GM12892 (cell line): ENCODE measurements at places on chromosomes 6 and 20.

DNA sequence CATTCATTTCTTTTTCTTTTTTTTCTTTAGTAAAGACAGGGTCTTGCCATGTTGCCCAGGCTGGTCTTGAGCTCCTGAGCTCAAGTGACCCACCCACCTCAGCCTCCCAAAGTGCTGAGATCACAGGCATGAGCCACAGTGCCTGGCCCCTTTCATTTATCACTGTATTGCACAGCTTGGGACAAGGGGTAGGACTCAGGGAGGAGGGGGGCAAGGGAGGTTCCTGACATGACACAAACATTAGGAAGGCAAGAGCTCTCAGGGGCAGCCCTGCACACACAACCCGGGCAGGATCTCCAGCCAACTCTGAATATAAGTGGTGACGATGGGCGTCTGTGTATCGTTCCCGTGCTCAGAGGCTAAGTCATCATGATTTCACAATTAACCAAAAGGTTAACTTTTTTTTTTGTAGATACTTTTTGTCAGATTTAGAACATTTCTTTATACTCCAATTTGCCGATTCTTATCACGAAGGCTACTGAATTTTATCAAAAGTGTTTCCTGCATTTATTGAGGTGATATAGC is 19.9 kb downstream of the SLC2A4RG start:
- DNase-seq = no peak

GRCh38 chr6:4667591-4667990 is 108.6 kb upstream of the CDYL start:
- DNase-seq = no peak

DNA sequence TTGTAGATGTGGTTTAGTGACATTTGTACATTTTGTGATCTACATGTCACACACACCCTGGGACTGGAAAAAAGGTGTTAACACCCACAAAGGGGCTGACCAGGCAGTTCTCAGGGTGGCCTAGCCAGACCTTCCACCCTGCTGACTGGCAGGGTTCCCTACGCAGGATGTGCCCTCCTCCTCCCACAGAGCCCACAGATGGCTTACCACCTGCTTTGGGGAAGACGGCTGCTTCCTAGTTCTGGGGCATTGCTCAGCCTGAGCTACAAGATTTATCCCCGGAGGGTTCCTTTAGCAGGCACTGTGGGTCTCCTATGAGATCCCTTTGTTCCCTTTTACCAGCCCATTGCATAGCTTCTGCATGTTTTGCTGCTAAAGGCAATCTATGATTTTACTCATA is 35.1 kb downstream of the SNAP25 start:
- no peak for DNase-seq

DNA sequence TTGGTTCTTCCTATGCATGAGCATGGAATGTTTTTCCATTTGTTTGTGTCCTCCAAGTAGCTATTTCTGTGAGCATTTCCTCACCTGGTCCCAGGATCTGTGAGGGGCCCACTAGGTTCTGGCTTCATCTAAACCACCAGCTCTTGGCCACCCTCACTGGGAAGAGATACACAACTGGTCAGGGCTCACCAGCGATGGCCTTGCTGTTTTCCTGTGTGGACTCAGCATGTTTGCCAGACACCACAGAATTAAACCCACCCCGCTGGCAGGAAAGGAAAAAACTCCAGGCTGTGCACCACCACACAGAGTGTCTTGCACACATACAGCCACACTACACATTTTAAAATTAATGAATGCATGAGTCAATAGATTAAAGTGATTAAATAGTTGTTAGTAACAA is 65.1 kb upstream of the NXT1 start:
- no peak for DNase-seq

- DNase-seq = no peak
Observed at GRCh38 chr6:147201885-147202515, 2.2 kb upstream of the STXBP5 start.

DNA sequence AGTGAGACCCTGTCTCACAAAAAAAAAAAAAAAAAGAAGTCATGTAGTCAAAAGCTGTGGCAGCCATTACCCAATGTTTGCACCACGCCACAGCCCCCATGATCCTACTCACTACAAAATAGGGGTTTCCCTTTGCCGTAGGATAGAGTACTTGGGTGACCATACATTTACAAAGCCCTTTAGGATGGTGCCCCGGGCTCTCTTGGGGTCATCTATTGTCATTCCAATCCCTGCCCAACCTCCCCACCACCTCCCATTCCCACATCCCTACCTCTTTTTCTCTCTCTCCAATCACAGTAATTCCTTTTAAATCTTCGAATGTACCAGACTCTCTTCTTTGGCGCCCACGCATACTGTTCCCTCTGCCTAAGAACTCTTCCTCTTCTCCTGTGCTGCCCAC is 74.6 kb downstream of the KIAA0319 start:
- no peak for DNase-seq

GRCh38 chr20:42483730-42484303 is 705.9 kb downstream of the PTPRT start:
- DNase-seq = peak; percentile 1

GRCh38 chr6:25085756-25086155 is 150.0 kb upstream of the RIPOR2 start:
- DNase-seq = no peak

- no peak for DNase-seq
Observed at GRCh38 chr6:136566007-136566487, 15.8 kb upstream of the MAP7 start.

DNA sequence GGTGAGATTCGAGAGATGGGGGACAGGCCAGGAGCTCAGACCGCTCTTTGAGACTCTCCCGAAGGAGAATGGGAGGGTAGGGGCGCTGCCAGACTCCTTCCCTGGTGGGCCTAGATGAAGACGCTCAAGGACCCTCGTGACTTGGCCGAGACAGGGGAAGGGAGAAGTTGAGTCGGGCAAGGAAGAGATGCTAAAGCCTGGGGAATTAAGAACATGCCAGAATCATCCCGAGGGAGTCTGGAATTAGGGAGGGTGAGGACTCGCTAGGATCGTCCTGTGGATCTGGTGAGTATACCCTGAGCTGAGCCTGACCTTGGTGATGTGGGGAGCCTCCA is 529 bp downstream of the UBE2C start:
- no peak for DNase-seq

- no peak for DNase-seq
Observed at GRCh38 chr6:4585682-4586468, 190.3 kb upstream of the CDYL start.

DNA sequence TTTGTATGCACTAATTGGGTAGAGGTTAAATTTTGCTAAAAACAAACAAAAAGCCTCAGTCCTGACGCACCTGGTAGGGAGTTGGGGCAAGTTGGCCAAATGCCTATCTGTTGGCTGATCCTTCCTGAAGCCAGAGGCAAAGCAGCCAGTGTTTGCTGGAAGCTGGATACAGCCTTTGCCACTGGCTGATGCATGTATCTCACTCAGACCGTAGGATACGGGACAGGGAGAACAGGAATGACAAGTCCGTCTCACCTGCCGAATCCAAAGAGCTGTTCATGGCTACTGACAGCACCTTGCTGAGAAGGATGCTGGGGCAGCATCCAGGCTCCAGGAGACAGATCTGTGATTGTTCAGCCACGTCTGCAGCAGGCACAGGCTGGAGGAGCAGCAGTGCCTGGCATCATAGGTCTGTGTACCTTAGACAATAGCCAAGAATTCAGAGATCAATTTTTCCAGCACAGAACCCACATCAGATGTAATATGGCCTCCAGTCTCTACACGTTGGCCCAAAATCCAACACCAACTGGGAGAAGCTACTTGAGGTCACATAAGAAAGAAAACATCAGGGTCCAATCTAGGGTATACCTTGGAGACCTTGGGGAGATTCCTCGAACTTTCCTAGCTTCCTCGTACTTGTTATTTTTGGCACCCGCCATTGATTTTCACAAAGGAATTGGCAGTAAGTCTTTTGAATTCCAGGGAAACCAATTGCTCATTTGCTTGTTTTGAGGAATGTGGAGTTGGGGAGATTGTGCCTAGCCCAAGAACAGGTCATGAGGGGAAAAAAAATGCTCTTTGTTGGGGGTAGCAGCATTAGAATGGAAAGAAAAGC is 108.5 kb upstream of the ARMC2 start:
- no peak for DNase-seq

GRCh38 chr6:41239467-41240159 is 11.5 kb downstream of the TREML4 start:
- no peak for DNase-seq
